Stimulated activated CD4-positive, alpha-beta T cell treated with anti-CD3 and anti-CD28 coated beads, Interleukin-15, amount 100 ng/mL, for 1 hour (primary cell): ENCODE measurements at places on chromosomes 12 and 14.

DNA sequence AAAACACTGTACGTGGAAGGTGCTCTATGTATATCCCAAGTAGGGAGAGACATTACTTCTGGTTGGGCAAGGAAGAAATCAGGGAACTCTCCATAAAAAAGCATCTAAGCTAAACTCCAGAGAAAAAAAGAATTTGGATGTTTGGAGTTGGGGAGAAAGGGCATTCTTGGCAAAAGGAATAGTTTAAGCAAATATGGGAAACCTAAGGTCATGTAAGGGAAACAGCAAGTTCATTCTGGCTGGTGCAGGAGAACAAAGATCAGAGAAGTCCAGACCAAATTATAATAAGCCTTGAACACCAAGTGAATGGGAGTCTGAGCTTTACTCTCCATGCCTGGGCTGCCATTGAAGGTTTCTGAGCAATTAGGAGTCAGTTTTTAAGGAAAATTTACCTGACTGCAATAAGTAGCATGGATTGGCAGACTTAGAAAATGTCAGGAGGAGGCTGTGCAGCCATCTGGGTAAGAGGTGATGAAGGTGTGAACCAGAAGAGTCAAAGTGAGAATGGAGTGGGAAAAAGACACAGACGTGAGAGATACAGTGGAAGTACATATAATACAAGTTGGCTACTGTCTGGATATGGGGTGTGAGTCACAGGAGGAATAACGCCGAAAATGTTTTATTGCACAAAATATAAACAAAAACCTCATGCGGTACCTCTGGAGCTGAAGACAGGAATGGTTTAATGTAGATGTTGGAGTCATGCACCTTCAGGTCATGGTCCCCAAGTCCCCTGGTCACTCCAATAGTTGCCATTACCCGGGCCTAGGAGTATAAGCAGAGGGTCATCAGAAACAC lies 222.6 kb downstream of the MON2 start:
- no peak for DNase-seq

GRCh38 chr12:92928421-92928961 lies 604 bp downstream of the EEA1 start:
- DNase-seq = peak; percentile 19

DNA sequence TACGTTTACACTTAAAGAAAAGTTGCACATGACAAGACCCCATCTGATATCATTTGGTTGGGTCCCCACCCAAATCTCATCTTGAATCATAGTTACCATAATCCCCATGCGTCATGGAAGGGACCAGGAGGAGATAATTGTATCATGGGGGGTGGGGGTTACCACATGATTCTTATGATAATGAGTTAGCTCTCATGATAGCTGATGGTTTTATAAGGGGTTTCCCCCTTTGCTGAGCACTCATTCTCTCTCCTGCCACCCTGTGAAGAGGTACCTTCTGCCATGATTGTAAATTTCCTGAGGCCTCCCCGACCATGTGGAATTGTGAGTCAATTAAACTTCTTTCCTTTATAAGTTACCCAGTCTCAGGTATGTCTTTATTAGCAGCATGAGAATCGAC lies 60.3 kb downstream of the PHLDA1 start:
- DNase-seq = no peak

DNA sequence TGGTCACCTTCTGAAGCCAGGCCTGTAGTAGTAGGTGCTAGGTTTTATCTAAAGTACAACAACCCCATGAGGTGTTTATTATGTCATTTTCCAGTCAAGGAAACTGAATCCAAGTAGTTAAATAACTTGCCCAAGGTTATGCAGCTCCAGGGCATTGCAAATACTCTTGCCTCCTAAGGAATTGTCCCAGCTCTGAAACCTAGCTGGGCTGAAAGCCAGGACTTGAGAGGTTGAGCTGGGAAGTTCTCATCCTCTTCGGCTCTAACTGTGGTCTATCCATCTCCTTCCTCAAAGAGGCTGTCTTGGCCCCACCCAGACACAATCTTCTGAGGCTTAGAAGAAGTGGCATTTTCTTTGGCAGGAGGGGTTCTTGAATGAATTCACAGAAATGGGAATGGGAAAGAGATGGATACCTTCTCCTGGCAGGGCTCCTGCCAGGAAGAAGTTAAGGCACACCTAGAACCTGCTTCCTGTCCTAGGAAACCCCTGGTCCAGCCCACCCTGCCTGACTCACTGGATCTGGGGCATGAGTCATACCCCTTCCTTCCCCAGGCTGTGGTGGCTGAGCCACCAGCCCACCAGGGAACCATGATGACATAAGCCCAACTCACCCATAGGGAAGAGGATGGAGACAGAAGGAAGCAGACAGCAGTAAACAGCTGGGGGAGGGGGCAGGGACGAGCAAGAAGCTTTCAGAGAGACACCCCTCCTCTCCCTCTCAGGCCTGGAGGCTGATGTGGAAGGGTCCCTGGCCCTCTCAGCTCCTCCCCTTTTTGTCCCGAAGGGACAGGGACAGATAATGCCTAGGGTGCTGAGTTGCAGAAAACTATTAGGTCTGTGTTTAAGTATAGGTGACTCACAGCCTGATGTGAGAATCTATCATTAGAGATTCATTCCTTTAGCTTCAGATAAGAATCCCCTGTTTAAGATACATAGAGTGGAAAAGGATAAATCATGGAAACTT lies 2.1 kb upstream of the PLEK2 start:
- no peak for DNase-seq

DNA sequence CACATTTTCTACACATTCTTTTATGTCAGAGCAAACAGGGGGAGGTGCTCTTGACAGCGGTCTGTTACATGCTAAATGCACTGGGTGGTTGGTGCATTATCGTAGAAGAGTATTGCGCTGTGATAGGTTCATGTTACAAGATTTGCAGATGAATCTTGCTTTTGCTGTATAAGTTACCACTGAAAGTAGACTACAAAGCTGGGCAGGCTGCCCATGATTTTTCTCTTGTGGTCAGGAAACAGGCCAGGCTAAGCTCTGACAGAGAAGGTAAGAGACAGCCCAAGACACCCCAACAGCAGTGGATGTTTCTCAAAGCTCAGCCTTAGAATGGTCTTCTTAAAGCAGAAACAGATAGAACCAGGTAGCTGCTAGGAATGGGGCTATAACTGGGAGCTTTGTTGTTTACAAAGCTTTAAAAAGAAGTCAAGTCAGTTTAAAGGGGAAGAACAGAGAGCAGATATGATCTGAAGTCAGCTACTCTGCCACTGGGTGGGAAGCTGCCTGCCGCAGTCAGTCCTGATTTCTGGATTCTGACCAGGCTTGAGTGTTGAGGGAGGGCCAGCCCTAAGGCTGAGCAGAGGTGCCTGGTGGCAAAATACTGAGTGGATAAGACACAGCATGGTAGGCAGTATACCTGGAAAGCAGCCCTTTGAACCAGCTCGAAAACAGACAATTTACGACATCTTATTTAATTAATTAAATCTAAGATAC lies 9.4 kb downstream of the KCNA1 start:
- DNase-seq = no peak

DNA sequence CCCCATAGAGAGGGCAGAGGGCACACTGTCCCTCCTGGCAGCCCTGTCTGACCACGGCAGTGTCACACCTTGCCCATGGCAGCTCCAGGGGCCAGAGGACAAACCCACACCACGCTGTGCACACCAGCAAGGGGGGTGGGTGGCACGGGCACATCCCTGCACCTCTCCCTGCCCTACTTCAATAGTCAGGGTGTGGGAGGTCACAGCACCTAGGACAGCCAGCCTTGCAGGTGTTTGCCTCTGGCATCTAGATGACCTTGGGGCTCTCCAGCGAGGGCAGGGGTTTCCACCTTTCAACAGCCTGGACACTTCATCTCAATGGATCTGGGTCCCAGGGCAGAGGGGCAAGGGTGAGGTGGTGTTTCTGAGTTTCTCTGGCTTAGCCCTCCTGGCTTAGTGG lies 69.2 kb downstream of the LGMN start:
- no peak for DNase-seq

DNA sequence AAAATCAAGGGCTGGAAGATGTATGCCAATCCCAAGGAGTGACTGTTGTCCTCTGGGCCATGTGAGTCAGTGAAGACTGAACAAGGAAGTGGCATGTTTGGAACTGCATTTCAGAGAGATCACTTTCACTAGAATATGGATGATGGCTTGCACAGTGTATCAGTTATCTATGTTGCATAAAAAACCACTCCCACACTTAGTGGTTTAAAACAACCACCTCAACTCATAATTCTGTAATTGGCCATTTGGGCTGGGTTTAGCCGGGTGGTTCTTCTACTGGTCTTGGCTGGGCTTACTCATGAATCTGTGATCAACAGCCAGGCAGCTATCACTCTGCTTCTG lies 15.4 kb downstream of the BDKRB1 start:
- DNase-seq = no peak
